Kasumi-1 (cell line): ENCODE measurements at places on chromosomes 7 and 10.

GRCh38 chr10:13263591-13263990 is 29.4 kb upstream of the UCMA start:
- no peak for DNase-seq

DNA sequence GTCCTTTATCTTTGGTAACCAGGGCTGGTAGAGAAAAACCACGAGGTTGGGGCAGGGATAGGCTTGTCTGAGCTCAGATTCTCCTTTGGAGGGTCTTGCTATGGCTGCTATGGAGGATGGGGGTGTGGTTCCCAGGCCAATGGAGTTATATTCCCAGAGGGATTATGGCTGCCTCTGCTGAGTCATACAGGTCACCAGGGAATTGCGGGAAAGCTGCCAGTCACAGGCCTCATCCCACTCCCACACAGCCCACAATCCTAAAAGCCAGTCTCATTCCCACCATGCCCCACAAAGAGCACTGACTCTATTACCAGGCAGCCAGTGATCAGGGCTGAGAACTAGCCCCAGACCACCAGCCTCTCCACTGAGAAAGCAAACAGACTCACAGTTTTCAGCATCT is 316.6 kb upstream of the TMEM229A start:
- no peak for DNase-seq

- DNase-seq, result no peak
These were observed 57.3 kb downstream of the ARID5B start for GRCh38 chr10:61958805-61959204.

GRCh38 chr7:132024290-132024689 is 467.9 kb upstream of the PODXL start:
- DNase-seq, result no peak

DNA sequence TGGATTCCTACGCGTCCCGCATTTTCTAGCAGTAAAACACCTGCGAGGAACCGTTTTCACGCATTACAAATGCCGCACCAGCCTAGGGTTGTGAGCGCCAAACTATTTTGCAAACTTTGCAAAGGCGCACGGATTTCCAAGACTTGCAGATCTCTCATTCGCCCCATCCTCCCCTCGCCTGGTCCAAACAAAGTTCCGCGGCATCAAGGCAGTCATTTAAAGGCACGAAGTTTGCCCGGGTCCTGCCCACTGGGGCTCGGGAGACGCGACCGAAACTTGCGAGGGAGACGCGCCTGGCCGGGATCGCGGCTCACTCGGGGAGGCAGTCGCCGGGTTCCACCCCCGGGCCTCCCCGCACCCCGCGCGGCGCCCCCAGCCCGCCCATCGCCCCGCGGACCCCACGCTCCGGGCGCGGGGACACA is 613 bp downstream of the USP6NL start:
- DNase-seq, result peak; percentile 32

- no peak for DNase-seq
These were observed 649 bp downstream of the ACTR3B start for GRCh38 chr7:152759949-152760853.

DNA sequence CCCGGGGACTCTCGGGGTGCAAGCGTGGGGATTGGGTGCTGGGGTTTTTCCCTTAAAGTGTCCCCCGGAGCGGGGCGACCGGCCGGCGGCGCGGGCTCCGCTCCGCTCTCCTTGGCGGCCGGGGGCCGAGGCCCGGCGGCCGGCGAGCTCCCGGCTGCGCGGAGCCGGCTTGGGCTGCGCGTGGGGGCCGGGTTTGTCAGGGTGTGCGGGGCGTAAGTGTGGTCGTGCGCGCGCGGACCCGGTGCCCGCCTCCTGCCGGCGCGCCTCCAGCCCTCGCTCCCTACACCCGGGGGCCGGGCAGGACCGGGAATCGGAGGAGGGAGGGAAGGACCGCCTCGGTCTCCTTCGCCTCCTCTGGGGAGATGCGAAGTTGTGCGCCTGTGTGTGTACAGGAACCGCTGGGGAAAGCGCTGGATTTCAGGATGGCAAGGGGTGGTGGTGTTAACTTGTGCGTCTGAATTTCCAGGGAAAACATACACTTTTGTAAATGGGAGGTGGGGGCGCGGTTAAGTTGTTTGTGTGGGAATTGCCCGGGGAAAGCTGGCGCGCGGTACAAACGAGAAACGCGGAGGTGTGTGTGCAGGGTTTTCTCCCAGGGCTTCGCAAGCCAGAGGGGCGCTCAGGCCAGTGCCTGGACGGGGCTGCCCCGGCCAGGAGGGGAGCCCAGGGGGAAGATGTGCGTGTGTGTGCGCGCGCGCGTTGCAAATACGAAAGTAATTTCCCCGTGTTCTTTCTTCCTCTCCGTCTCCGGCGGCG is 737 bp downstream of the ZMIZ1 start:
- DNase-seq, result peak; percentile 31

- no peak for DNase-seq
These were observed 91.5 kb downstream of the SORBS1 start for GRCh38 chr10:95469676-95470075.

DNA sequence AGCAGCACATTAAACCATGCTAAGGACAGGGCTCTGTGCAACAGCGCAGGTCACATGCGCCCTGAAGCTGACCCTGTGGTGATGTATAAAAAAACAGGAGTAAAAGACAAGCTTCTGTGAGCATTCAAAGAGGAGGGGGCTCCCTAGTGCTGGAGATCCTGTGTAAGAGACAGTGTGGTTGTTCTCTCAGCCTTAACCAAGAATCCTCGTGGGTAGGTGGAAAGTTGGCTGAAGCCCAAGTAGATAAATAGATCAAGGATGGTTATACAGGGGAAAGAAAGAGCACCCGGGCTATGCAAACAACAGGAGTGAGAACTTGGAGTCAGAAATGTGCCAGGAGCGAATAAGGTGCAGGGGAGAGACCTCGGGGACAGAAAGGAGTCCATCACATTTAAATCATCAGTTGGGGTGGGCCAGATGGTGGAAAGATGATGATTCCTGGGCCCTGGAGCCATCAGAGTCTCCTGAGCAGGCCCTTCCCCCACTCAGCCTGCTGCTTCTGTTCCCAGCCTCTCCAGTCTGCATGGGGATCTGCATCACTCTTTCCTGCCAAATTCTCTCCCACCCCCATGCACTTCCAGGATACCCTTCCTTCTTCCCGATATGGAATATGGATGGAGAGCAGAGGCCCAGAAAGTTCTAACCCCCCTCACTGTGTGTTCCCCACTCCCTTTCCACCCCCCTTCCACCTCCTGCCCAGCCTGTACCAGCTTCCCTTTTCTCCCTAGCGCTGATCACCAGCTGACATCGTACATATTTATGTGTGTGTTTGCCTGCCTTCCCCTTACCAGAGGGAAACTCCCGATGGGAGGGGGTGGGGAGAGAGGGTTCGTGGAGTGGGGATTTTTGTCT is 78.1 kb upstream of the PRR15 start:
- DNase-seq, result no peak

- DNase-seq, result no peak
These were observed 8.4 kb downstream of the LAMB1 start for GRCh38 chr7:107994421-107995030.

GRCh38 chr7:69827558-69827957 is 229.3 kb downstream of the AUTS2 start:
- no peak for DNase-seq

GRCh38 chr7:108375668-108376067 is 80.6 kb downstream of the NRCAM start:
- no peak for DNase-seq

- no peak for DNase-seq
These were observed 280.9 kb upstream of the LYZL1 start for GRCh38 chr10:29007748-29008610.

GRCh38 chr7:108181073-108181985 is 51.2 kb upstream of the LAMB4 start:
- DNase-seq, result peak; percentile 72

- peak; percentile 12 for DNase-seq
These were observed 100.5 kb upstream of the SDK1 start for GRCh38 chr7:3200504-3200903.

- no peak for DNase-seq
These were observed 420.5 kb upstream of the GALNT17 start for GRCh38 chr7:70711452-70711851.

- no peak for DNase-seq
These were observed 19.9 kb downstream of the VPS41 start for GRCh38 chr7:38889079-38889478.

- peak; percentile 22 for DNase-seq
These were observed 4.0 kb upstream of the LEP start for GRCh38 chr7:128236924-128237586.
